GM20000 (cell line): ENCODE measurements at places on chromosomes 7 and 10.

- DNase-seq = no peak
Measured at GRCh38 chr7:105261689-105262088, 127.0 kb downstream of the SRPK2 start.

GRCh38 chr7:24879291-24879690 lies 100.7 kb downstream of the OSBPL3 start:
- no peak for DNase-seq

DNA sequence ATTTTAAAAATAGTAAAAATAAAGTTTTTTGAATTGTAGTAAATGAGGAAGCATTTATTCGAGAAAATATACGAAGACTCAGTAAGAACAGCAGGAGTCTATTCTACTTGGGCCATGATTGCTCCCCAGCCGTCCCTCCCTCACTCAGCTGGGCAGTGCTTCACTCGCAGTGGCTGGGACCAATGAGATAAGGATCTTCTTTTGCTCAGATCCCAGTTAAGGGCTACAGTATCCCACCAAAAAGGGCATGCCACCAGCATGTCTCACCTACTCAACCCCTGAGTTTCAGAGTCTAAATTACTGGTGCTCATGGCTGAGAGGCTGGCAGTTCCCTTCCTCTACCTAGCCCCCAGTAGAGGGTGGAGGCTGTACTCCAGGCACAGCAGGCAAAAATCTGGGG lies 455.7 kb upstream of the PFKP start:
- no peak for DNase-seq

GRCh38 chr10:3484306-3485056 lies 300.5 kb downstream of the KLF6 start:
- DNase-seq = peak; percentile 68

- DNase-seq = no peak
Measured at GRCh38 chr10:107342711-107343110, 178.2 kb upstream of the SORCS1 start.

DNA sequence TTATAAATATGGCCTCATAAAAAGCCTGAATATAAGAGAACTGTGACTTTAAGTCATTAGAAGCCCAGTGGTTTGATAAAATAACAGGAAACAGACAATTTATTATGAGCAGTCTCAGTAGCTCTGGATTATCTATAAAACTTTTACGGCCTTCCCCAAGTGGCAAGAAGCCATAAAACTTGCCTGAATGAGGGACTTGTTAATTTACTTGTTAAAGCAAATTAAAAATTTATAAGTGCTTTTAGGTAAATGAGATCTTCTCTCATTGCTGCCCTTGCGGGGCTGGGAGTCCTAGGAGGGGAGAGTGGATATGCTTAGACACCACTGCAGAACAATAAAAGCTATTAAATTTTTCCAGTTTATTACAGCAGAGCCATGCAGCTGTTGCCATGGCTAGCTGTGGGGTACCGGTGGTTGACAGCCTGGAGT lies 499.9 kb downstream of the AUTS2 start:
- DNase-seq = no peak

GRCh38 chr10:59885430-59886134 lies 20.8 kb downstream of the CCDC6 start:
- peak; percentile 72 for DNase-seq

- DNase-seq = no peak
Measured at GRCh38 chr10:76082956-76083355, 651.5 kb downstream of the LRMDA start.

- no peak for DNase-seq
Measured at GRCh38 chr10:100359030-100359432, 12.0 kb downstream of the SCD start.

DNA sequence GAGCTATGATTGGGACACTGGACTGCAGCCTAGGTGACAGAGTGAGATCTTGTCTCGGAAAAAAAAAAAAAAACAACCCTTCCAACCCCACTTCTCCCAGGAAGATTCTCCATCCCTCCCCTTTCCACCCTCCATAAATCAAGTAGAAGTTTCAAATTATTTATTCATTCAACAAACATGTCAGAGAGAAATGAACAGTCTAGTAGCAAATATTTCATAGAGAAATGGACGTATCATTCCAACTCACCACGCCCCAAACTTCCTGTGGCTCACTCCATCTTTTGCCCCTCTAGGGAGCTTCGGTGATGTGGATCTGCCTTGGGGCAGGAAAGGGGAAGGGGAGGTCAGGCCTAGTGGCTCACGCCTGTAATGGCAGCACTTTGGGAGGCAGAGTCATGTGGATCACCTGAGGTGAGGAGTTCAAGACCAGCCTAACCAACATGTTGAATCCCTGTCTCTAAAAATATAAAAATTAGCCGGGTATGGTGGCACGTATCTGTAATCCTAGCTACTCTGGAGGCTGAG lies 638 bp upstream of the TRAPPC14 start:
- no peak for DNase-seq

GRCh38 chr10:54843085-54843646 lies 42.1 kb upstream of the PCDH15 start:
- no peak for DNase-seq

DNA sequence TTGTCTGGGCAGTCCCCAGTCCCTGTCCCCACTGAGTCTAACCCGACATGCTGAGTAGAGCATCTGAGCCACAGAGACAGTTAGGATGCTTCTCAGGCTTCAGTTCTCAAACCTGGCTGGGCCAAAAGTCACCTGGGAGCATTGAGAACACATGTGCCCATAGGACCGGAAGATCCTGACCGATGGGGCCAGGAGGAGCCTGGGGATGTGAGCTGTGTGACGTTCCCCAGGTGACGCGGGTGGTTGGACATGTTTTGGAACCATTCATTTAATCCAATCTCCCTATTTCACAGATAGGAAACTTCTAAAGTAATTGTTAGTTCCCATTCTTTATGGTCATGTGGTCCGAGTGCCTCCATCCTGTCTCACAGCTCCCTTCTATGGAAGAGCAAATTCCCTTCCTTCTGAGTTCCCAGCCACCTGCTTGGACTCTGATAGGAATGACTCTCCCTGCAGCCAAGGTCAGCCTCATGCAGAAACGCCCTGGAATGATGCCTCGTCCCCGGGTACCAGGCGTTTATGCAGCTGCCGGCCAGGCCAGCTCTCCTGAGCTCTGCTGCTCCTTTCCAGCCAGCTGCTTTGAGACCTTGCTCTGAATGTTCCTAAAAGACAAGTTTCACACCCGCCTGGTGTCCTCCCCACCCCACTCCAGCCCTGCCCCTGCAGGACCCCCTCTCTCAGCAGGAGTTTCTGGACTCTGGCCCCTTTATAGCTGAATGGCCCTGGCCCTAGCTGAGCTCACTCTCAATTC lies 166.5 kb upstream of the RHEB start:
- no peak for DNase-seq

- no peak for DNase-seq
Measured at GRCh38 chr7:646487-646886, 80.0 kb upstream of the DNAAF5 start.

- no peak for DNase-seq
Measured at GRCh38 chr10:77702166-77702565, 64.6 kb upstream of the KCNMA1 start.

- no peak for DNase-seq
Measured at GRCh38 chr7:1458683-1459511, at the start of gene MICALL2. MICALL2 (minus strand) TSS chr7:1459470; CDS start chr7:1459326, 144 bp downstream.

GRCh38 chr7:101666741-101667140 lies 37.6 kb upstream of the MYL10 start:
- DNase-seq = no peak

DNA sequence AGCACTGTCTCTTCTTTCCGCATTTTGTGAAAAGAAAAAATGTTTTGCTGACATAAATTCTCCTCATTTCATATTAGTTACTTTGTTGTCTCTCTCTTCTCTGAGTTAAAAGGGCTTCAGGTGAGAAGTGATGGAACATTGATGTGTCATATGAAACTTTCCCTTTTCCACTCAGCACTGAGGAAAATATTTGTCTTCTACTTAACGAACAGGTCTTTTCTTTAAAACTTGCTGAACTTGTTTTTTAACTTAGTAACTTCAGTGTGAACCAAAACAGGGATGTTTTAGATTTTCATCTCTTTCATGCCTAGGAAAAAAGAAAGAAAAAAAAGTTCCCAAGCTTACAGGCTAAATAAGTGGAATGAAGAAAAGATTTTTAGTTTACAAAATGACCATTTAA lies 19.0 kb upstream of the TSPAN12 start:
- DNase-seq = no peak

- DNase-seq = peak; percentile 43
Measured at GRCh38 chr7:36391436-36392198, 2.0 kb downstream of the ANLN start.

DNA sequence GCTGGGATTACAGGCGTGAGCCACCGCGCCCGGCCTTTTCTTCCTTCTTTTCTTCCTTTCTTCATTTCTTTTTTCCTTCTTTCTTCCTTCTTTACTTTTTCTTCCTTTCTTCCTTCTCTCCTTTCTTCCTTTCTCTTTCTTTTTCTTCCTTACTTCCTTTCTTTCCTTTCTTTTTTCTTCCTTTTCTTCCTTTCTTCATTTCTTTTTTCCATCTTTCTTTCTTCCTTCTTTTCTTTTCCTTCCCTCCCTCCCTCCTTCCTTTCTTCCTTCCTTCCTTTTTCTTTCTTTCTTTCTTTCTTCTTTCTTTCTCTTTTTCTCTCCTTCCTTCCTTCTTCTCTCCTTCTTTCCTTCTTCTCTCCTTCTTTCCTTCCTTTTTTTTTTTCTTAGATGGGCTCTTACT lies 47.0 kb upstream of the CUX1 start:
- DNase-seq = no peak

DNA sequence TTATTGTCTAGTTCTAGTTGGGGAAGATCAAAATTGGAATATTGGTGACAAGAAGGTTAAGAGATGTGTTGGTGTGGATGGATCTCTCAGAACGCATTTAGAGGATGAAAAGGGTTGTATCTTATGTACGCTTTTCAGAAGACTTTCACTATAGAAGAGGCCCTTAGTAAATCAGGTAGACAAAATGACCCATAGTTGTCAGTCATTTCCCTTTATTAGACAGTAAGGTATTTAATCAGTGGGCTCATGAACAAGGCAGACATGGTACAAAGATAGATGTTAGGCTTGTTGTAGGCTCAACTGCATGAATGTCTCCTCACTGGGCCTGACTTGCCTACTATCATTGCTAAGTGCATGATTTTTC lies 359.2 kb downstream of the PHF14 start:
- no peak for DNase-seq

- DNase-seq = no peak
Measured at GRCh38 chr10:72025400-72025799, 61.2 kb downstream of the CHST3 start.

GRCh38 chr7:87968021-87968420 lies 34.0 kb downstream of the ADAM22 start:
- DNase-seq = no peak

GRCh38 chr7:137985897-137986251 lies 16.0 kb downstream of the CREB3L2 start:
- DNase-seq = peak; percentile 50

DNA sequence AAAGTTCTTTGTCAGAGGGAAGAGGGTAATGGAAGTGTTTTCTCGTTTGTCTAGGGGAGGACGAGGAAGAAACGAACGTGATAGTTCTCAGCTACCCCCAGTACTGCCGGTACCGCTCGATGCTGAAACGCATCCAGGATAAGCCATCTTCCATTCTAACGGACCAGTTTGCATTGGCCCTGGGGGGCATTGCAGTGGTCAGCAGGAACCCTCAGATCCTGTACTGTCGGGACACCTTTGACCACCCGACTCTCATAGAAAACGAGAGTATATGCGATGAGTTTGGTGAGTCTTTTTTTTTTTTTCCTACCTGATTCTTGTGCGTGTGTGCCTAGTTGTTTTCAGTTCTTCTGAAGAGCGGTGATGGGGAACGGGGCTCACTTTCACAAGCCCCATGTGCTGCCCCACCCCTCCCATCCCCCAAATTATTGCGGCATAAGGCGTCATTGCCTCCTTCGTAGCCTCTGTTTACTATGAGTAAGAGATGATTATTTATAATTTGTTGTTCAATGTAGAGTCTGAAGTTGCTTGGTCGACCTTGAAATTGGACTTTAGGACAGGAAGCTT lies 98.6 kb downstream of the ARID5B start:
- peak; percentile 71 for DNase-seq

- DNase-seq = no peak
Measured at GRCh38 chr7:141700296-141700847, 1.6 kb downstream of the DENND11 start.

DNA sequence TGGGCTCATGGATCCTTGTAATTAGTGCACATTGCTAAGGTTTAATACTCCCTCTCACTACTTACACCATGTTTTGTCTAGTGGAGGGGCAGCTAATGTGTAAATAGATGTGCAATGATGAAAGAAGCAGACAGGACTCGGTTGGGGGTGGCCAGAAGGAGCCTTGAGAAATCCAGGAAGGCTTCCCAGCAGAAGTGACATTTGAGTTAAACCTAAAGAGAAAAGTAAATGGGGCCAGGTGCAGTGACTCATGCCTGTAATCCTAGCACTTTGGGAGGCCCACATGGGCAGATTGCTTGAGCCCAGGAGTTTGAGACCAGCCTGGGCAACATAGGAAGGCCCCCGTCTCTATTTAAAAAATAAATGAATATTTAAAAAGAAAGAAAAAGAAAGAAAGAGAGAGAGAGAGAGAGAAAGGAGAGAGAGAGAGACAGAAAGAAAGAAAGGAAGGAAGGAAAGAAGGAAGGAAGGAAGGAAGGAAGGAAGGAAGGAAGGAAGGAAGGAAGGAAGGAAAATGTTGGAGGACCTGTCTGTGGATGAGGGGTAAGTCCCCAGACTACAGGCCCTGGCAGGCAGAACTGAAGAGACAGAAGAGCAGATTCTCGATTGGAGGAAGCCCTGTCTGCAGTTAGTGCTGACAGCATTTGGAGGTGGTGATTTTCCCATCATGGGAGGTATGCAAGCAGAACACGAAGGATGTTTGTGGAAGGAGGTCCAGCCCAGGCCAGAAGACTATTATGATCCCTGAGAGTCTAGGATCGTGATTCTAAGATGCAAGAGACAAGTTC lies 3.6 kb downstream of the ELN start:
- DNase-seq = no peak

DNA sequence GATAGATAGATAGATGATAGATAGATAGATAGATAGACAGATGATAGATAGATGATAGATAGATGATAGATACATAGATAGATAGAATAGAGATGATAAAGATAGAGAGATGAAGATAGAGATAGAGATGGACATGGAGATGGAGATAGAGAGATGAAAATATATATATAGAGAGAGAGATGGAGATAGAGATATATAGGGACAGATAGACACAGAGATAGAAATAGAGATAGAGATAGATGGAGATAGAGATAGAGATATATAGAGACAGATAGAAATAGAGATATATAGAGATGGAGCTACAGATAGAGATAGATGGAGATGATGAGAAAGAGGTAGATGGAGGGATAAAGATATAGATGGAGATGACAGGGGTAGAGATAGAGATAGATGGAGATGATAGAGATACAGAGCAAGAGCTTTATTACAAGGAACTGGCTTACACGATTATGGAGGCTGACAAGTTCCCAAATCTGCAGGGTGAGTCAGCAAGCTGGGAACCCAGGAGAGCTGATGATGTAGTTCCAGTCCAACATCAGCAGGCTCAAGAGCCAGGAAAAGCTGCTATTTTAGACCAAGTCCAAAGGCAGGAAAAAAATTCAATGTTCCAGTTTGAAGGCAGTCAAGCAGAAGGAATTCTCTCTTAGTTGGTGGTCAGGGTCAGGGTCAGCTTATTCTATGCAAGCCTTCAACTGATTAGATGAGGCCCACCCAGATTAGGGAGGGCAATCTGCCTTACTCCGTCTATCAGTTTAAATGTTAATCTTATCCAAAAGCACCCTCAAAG lies 37.1 kb downstream of the CAV1 start:
- no peak for DNase-seq
